Activated naive CD4-positive, alpha-beta T cell treated with anti-CD3 and anti-CD28 coated beads, Interleukin-2, amount 50 U/mL, for 16 hours (primary cell): ENCODE measurements at places on chromosomes 5 and 9.

DNA sequence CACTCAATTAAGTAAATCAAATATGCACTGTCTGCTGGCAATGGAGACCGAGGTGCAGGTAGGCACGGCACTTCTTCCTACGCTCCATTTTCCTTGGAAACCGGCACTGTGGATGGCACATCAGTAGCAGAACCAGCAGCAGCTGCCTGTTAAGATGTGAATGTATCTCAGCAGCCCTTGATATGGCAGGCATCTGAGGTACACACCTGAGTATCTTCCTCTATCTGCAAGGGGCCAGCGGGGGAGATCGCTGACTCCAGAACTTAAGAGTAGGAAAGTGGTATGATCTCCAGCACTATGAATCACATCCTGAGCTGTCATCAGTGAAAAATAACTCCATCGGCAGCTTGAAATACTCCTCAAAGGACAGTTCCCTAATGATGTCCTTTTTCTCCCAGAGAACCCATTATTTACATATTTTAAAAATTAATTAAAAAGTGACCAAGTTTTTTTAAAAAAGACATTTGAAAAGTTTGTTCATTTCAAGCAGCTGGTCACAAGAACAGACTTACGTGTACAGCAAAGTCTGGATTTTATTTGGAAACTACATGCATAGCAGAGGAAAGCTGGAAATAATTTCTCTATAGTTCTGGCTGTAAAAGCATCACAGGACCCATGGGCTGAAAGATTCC lies 97.1 kb downstream of the ADAMTS12 start:
- DNase-seq = no peak

GRCh38 chr5:107380654-107381053 lies 290.1 kb downstream of the EFNA5 start:
- no peak for DNase-seq

- no peak for DNase-seq
Observed at GRCh38 chr5:158619083-158619788, 480.5 kb downstream of the EBF1 start.

DNA sequence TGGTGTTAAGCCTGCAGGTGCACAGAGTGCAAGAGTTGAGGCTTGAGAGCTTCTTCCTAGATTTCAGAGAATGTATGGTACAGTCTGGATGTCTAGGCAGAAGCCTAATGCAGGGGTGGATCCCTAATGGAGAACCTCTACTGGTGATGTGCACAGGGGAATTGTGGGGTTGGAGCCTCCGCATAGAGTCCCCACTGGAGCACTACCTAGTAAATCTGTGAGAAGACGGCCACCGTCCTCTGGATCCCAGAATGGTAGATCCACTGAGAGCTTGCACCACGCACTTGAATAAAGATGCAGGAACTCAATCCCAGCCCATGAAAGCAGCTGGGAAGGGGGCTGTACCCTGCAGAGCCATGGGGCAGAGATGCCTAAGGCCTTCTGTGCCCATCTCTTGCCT lies 699.4 kb upstream of the FAM174A start:
- no peak for DNase-seq

DNA sequence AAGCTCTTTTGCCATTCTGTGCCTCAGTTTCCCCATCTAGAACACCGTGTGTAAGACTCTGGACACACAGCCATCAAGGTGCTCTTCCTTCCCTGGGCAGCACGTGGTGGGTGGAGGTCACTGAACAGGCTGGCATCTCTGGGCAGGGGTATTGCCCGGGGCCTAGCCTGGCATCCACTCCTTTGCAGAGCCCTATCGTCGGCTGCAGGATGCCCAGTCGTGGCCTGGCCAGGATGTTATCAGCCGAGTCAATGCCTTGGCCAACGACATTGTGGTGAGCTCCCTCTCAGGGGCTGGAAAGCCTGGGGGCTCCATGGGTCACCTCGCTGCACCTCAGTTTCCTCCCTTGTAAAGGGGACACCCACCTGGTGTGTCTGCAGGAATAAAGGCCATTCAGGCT lies 4.0 kb downstream of the ADGRD2 start:
- no peak for DNase-seq

GRCh38 chr5:4983701-4984100 lies 156.4 kb upstream of the ADAMTS16 start:
- DNase-seq = no peak

- DNase-seq = no peak
Observed at GRCh38 chr5:76850543-76851145, 830 bp downstream of the S100Z start.

- no peak for DNase-seq
Observed at GRCh38 chr5:150062216-150062922, 24.0 kb downstream of the CSF1R start.

- no peak for DNase-seq
Observed at GRCh38 chr9:20262611-20263010, 359.7 kb downstream of the MLLT3 start.

- peak; percentile 23 for DNase-seq
Observed at GRCh38 chr9:94623253-94623652, 16.1 kb downstream of the FBP1 start.
